Thoracic aorta (tissue), 2 donors: ENCODE measurements at places on chromosomes 7 and 10. TPM values are rescaled to one million over a fixed set of nuclear protein-coding genes. Genes with fewer than 3 reads are reported as not detected.

The CPA1 gene
- 1.8 TPM for total RNA-seq

The SH2D4B gene
- total RNA-seq, result 0.92 TPM

The MLXIPL gene
- total RNA-seq, result 6.4 TPM

The VPS50 gene
- 18.1 TPM for total RNA-seq

The NEUROD6 gene
- not detected for total RNA-seq

The WIPF3 gene
- total RNA-seq, result 2.4 TPM

The PDE6C gene
- total RNA-seq, result not detected

The COL1A2 gene
- 1,356 TPM for total RNA-seq

The MAGI2 gene
- 18.3 TPM for total RNA-seq

The C7orf57 gene
- not detected for total RNA-seq

The VWA2 gene
- not detected for total RNA-seq

The CNPY1 gene
- not detected for total RNA-seq

The NFE2L3 gene
- total RNA-seq, result 4.5 TPM

The NPTX2 gene
- 99.9 TPM for total RNA-seq

The PTN gene
- total RNA-seq, result 4.7 TPM

The GFRA1 gene
- 5.8 TPM for total RNA-seq

The CYP3A5 gene
- total RNA-seq, result 5.4 TPM

The GNAT3 gene
- total RNA-seq, result not detected

The OIT3 gene
- total RNA-seq, result not detected

The AKR1D1 gene
- not detected for total RNA-seq

The PALD1 gene
- 19.7 TPM for total RNA-seq

The BHLHA15 gene
- not detected for total RNA-seq

The ELFN1 gene
- total RNA-seq, result 0.85 TPM

The DDC gene
- total RNA-seq, result 0.85 TPM

The WNT8B gene
- not detected for total RNA-seq

The CHN2 gene
- 44.7 TPM for total RNA-seq

The HACD1 gene
- 109 TPM for total RNA-seq

The MYO3A gene
- 0.49 TPM for total RNA-seq

The PTF1A gene
- not detected for total RNA-seq

The FANK1 gene
- total RNA-seq, result not detected

The CALHM3 gene
- not detected for total RNA-seq

The LRRC18 gene
- total RNA-seq, result not detected

The DYNC1I1 gene
- 69.1 TPM for total RNA-seq

The TMEM213 gene
- total RNA-seq, result not detected

The TMEM130 gene
- total RNA-seq, result 26.2 TPM

The CPA4 gene
- not detected for total RNA-seq

The ELN gene
- 1,484 TPM for total RNA-seq

The MDFIC gene
- 29.3 TPM for total RNA-seq

The ITPRID1 gene
- not detected for total RNA-seq

The LIPK gene
- not detected for total RNA-seq

The ACHE gene
- 3.7 TPM for total RNA-seq

The SUGCT gene
- total RNA-seq, result 3.3 TPM

The CHST3 gene
- total RNA-seq, result 80.6 TPM

The ACBD7 gene
- total RNA-seq, result 0.63 TPM

The METTL27 gene
- 1.2 TPM for total RNA-seq

The SERPINE1 gene
- total RNA-seq, result 542 TPM

The CCL24 gene
- not detected for total RNA-seq

The WEE2 gene
- not detected for total RNA-seq

The ACTL6B gene
- total RNA-seq, result not detected

The SEMA3A gene
- total RNA-seq, result 0.68 TPM

The USP54 gene
- 20.1 TPM for total RNA-seq

The PON3 gene
- not detected for total RNA-seq

The XRCC2 gene
- total RNA-seq, result 0.49 TPM

The SFTPA1 gene
- total RNA-seq, result not detected

The SVOPL gene
- 3.7 TPM for total RNA-seq

The GPRIN2 gene
- total RNA-seq, result 4.8 TPM
